ENCODE measurements at places on chromosomes 6 and 20. TPM values are rescaled to one million over a fixed set of nuclear protein-coding genes. Genes with fewer than 3 reads are reported as not detected.

DNA sequence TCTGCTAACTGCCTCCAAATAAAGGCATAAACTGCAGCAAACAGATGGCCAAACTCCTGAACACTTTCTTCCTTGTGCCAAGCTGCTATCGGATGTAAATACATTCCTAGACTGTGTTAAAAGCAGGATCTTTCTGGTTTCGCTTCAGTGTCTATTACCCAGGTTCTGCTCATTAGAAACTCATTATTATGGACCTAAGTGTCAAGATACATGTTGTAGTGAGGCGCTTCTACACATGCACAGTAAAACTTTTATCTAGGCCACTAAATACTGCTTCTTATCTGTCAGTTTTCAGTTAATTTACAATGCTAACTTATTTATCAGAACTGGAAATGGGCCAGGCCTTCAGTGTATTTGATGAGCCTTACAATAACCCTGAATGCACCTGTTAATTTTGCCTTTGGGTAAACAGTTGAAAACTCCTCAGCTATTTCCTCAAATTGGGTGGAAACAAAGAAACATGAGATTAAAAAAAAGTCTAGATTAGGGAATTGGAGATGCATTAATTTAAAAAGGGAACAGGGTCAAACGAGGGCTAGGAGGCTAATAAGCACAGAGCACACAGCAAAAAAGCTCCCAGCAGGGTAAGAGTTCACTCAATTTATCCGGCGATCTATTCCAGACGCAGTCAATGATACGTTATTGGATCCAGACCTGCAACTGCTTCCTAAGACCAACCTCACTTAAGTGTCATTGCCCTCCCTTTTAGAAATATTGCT lies 240.6 kb downstream of the FOXC1 start:
- peaks cover 3% of the 10 kb centered on the region for H3K36me3 ChIP-seq
- no peaks in the 10 kb centered on the region for H3K27me3 ChIP-seq
- H3K4me3 ChIP-seq, result no peak overlapping the region
- no peak overlapping the region for H3K27ac ChIP-seq

GRCh38 chr6:104718672-104719071 lies 141.0 kb downstream of the HACE1 start:
- no peak overlapping the region for H3K4me3 ChIP-seq
- H3K4me1 ChIP-seq, result no peaks in the 10 kb centered on the region
- no peak overlapping the region for H3K27ac ChIP-seq

- no peaks in the 10 kb centered on the region for H3K27me3 ChIP-seq
- H3K4me1 ChIP-seq, result no peaks in the 10 kb centered on the region
- no peak for DNase-seq
- H3K36me3 ChIP-seq, result no peaks in the 10 kb centered on the region
- H3K4me3 ChIP-seq, result no peak overlapping the region
- no peak overlapping the region for H3K27ac ChIP-seq
Observed at GRCh38 chr6:86715676-86716075, 221.7 kb upstream of the HTR1E start.

DNA sequence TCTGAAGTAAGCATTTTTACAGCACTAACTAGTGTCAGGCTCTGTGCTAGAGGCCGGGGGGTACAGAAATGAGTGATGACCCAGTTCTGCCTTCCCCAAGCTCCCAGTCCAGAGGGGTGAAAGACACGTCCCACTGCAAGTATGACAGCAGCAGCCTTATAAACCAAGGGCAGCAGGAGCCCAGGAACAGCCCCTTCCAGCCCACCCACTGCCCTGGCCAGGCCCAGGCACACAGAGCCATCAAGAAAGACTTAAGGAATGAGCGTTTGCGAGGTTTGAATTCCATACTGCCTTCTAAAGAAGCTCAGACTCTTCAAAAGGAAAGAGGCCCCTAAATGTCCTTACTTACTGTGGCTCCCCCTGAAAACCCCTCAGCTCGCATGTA lies 10.0 kb downstream of the TRERF1 start:
- H3K36me3 ChIP-seq, result peaks cover 5% of the 10 kb centered on the region
- peaks cover 70% of the 10 kb centered on the region for H3K4me1 ChIP-seq
- H3K4me3 ChIP-seq, result peak overlapping the region; percentile 60
- H3K27ac ChIP-seq, result peak overlapping the region; percentile 75
- peak; percentile 62 for DNase-seq

DNA sequence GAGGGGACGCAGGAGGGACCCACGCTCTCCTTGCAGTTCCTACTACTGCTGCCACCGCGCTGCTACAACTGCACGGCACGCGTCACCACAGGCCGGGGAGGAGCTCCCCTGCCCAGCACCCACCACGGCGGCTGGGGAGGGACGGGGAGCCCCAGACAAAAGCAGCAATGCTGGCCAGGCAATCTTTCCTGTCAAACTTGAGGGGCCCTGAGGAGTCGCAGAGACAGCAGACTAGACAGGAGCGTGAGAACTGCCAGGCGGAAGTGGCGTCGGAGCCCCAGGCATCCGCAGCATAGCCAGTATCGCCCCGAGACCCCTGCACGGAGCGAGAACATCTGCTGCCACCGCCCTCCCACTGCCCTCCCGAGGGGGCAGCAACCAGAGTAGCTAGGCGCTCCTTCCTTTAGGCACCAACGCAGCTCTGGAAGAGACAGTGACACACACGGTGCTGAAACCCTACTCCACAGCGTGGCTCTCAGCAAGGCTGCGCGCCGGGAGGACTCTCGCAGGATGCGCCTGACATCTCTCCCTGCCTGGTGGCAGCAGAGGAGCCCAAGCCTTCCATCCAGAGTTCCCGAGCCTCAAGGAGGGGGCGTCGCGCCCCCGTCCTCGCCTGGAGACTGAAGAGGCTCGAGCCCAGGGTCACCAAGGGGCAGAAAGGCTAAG lies 2.2 kb downstream of the TAF4 start:
- no peaks in the 10 kb centered on the region for H3K27me3 ChIP-seq
- no peak for DNase-seq
- H3K4me3 ChIP-seq, result peak overlapping the region; percentile 76

DNA sequence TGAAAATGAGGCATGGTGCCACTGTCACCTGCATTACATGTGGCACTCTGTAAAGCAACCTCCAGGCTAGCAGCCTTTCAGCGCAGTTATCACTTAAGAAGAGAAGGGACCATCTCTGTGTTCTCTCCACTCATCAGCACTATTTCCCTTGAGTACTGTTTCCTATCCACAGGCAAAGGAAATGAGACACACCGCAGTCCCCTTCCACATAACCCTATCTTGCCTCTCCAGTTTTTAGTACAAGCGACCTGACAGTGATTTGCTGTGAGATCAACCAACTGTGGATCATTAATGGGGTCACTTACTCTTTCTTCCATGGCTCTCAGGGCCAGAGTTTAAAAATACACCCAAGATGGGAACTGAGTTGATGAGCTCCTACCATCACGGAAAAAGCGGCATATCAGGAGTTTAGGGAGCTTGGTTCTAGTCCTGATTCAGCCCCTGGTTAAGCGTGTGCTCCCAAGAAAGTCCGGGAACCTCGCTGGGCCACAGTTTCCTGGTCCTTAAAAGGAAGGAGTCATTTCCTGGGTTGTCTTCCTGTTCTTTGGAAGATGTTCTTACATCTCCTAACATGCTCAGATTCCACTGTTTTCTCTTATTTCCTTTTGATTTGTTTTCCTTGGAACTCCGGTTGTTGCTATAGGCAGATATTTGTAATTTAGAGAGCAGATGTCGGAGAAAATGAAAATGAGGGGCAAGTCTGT lies 27.3 kb downstream of the PRDM1 start:
- H3K36me3 ChIP-seq, result peaks cover 17% of the 10 kb centered on the region
- DNase-seq, result no peak
- H3K27me3 ChIP-seq, result peaks cover 7% of the 10 kb centered on the region
- H3K4me3 ChIP-seq, result peak overlapping the region; percentile 44

GRCh38 chr6:21885532-21886114 lies 292.1 kb downstream of the SOX4 start:
- H3K4me3 ChIP-seq, result no peak overlapping the region
- H3K27ac ChIP-seq, result no peak overlapping the region
- no peaks in the 10 kb centered on the region for H3K27me3 ChIP-seq
- no peaks in the 10 kb centered on the region for H3K4me1 ChIP-seq

DNA sequence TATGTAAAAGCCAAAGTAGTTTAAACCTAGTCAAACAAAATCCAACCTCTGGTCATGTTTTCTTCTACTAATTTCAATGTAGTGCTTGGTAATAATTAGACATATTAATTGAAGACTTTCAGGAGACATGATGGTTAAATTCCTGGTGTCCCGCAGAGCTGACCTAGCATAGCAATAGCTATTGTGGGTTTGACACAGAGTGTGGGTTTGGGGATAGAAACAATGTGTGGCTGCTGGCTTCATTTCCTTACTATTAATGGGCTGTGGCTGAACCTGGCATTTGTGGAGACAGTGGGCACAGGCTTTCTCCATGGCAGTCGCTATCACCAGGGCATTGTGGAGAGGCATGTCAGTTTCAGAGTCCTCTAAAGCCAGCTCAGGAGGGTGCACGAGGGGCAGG lies 54.1 kb upstream of the GGTLC1 start:
- no peak overlapping the region for H3K4me3 ChIP-seq
- H3K27me3 ChIP-seq, result no peaks in the 10 kb centered on the region
- no peaks in the 10 kb centered on the region for H3K36me3 ChIP-seq
- peaks cover 29% of the 10 kb centered on the region for H3K4me1 ChIP-seq

DNA sequence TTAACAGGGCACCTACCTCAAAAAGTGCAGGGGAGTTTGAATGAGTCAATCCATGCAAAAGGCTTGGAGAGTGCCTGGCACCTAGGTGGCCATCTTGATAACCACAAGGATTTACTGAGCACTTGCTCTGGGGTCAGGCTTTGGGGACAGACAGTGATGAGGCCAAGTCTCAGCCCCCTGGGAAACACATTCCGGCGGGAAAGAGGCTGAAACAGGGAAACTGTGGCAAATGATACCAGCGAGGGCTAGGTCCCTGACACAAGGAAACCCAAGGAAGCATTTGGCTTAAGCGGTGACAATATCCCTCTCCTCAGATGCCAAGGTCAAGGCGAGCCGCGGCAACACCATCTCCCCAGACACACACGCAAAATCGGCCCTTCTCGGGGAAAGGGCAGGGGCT lies 527 bp upstream of the DOK5 start:
- H3K4me1 ChIP-seq, result peaks cover 8% of the 10 kb centered on the region
- peaks cover 47% of the 10 kb centered on the region for H3K27me3 ChIP-seq

- DNase-seq, result no peak
- H3K27ac ChIP-seq, result no peak overlapping the region
- H3K4me1 ChIP-seq, result no peaks in the 10 kb centered on the region
Observed at GRCh38 chr6:115983998-115984397, 76.7 kb downstream of the FRK start.

DNA sequence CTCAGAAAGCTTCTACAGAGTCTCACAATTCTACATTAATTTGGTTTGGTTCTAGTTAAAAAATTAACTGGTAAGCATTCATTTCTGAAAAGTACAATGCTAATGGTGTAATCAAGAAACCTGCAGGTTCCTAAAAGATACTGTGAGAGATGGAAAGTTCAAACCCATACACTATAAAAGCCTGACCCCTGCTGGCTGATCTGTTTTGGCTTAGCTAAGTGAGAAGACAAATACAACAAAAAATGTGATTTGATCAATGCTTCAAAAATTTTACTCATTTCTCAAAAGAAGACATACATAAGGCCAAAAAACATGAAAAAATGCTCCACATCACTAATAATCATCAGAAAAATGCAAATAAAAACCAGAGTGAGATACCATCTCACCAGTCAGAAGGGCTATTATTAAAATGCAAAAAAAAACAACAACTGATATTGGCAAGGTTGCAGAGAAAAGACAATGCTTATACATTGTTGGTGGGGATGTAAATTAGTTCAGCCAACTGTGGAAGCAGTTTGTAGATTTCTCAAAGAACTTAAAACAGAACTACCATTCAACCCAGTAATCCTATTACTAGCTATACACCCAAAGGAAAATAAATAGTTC lies 102.8 kb downstream of the MOXD1 start:
- H3K36me3 ChIP-seq, result no peaks in the 10 kb centered on the region
- no peak overlapping the region for H3K27ac ChIP-seq

DNA sequence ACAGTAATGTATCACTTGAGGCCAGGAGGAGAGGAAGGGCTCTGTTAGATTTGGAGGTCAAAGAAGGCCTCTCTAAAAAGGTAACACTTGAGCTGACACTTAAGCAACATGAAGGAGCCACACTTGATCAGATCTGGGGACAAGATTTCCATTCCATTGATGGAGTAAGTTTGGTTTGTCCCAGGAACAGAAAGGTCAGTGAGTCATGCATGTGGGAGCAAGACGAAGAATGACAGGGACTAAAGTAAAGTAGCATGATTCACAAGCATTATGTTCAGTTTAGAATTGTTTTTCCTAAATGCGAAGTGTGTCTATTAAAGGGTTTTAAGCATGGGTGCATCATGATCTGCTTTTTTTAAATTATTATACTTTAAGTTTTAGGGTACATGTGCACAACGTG lies 47.4 kb downstream of the COL21A1 start:
- no peak overlapping the region for H3K27ac ChIP-seq
- no peak for DNase-seq
- H3K4me3 ChIP-seq, result no peak overlapping the region
- H3K4me1 ChIP-seq, result no peaks in the 10 kb centered on the region

DNA sequence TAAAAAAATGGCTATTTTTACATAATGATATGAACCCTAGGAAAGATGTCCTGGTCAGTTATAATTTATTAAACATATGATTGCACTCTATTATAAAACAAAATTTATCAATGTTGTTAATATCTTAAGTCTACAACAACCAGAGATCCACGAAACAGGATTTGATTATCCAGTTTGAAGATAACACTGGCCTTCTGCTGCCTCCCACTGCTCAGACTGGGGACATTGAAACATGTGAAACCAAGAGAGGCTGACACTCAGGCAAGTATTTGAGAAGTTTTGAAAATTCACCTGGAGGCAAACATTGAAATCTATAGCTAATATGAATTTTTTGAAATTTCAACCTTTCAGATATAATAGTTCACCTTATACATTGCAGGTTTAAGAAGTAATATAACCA lies 219.3 kb upstream of the HSF2 start:
- no peak overlapping the region for H3K27ac ChIP-seq
- H3K4me1 ChIP-seq, result no peaks in the 10 kb centered on the region

- no peak overlapping the region for H3K4me3 ChIP-seq
- H3K27me3 ChIP-seq, result no peaks in the 10 kb centered on the region
- no peaks in the 10 kb centered on the region for H3K4me1 ChIP-seq
- no peaks in the 10 kb centered on the region for H3K36me3 ChIP-seq
Observed at GRCh38 chr20:6914986-6915385, 147.5 kb downstream of the BMP2 start.

- H3K4me3 ChIP-seq, result peak within 1 kb of the TSS; percentile 66
- no peak within 1 kb of the TSS for H3K27ac ChIP-seq
- no peaks in the 10 kb centered on the region for H3K36me3 ChIP-seq
- peaks cover 48% of the 10 kb centered on the region for H3K27me3 ChIP-seq
- peak; percentile 27 for DNase-seq
- H3K4me1 ChIP-seq, result peaks cover 5% of the 10 kb centered on the region
Observed at GRCh38 chr20:31967830-31968249, at the start of gene XKR7. Gene XKR7 (plus strand): TSS chr20:31968151. CDS start chr20:31968176, 25 bp downstream.

Gene PRSS16
- total RNA-seq, result 2.4 TPM

Gene EPPIN
- not detected for total RNA-seq

Gene IL17F
- total RNA-seq, result 119 TPM

Gene THBS2
- total RNA-seq, result not detected

Gene NT5DC1
- 51.1 TPM for total RNA-seq

Gene TBXT
- total RNA-seq, result not detected

Gene ZC3H12D
- 129 TPM for total RNA-seq

Gene PDRG1
- total RNA-seq, result 12.1 TPM

Measured in activated CD4-positive, alpha-beta memory T cell treated with anti-CD3 and anti-CD28 coated beads for 36 hours (primary cell).